ENCODE measurements at places on chromosomes 5 and 9. TPM values are rescaled to one million over a fixed set of nuclear protein-coding genes. Genes with fewer than 3 reads are reported as not detected.

ECSCR gene
- 21.9 TPM for polyA plus RNA-seq

FAM169A gene
- polyA plus RNA-seq: 24.3 TPM

SLC36A3 gene
- not detected for polyA plus RNA-seq

PAEP gene
- 0.42 TPM for polyA plus RNA-seq

NDFIP1 gene
- polyA plus RNA-seq: 135 TPM

IFNB1 gene
- not detected for polyA plus RNA-seq

CKS2 gene
- polyA plus RNA-seq: 101 TPM

GRIN1 gene
- polyA plus RNA-seq: not detected

FKTN gene
- 35.3 TPM for polyA plus RNA-seq

PTGDS gene
- polyA plus RNA-seq: 61.3 TPM

RASEF gene
- polyA plus RNA-seq: 8.5 TPM

DNAH5 gene
- 2.0 TPM for polyA plus RNA-seq

SECISBP2 gene
- 114 TPM for polyA plus RNA-seq

ADRB2 gene
- polyA plus RNA-seq: 0.27 TPM

TMEFF1 gene
- 5.5 TPM for polyA plus RNA-seq

TXNDC8 gene
- not detected for polyA plus RNA-seq

ERP44 gene
- polyA plus RNA-seq: 39.6 TPM
